H1 (cell line): ENCODE measurements at places on chromosomes 7 and 10. TPM values are rescaled to one million over a fixed set of nuclear protein-coding genes. Genes with fewer than 3 reads are reported as not detected.

Gene DMBT1
- polyA plus RNA-seq, result 0.02 and 0.03 TPM in 2 replicates

Gene HYAL4
- polyA plus RNA-seq, result not detected in 2 replicates

Gene HMX2
- 2.2 and 2.7 TPM in 2 replicates for polyA plus RNA-seq

DNA sequence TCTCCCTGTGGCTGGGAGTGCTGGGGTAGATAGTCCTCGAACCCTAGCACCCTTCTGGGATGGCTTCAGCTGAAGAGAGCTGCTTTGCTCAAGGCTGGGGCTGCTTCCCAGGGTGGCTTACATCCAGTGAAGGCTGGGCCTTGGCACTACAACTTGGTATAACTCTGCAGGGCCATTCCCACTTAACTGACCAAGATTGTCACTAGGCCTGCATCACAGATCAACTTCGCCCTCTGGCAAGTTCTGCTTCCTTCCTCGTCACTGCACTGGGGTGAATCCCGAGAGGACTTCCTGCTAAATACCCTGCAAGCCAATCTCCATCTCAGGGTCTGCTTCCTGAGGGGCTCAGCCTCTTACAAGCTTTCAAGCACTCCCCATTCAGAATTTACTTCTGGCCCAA lies 195.2 kb downstream of the DOCK4 start:
- H3K27ac ChIP-seq, result no peak overlapping the region
- H3K36me3 ChIP-seq, result no peaks in the 10 kb centered on the region
- H3K27me3 ChIP-seq, result no peaks in the 10 kb centered on the region
- no peaks in the 10 kb centered on the region for H3K4me1 ChIP-seq
- no peak for DNase-seq

GRCh38 chr10:69801434-69802315 lies at the start of gene COL13A1:
Gene COL13A1, plus strand, starts transcription at chr10:69801906. Its CDS starts 518 bp downstream, at chr10:69802424.
- no peak within 1 kb of the TSS for H3K27ac ChIP-seq
- peak; percentile 89 for DNase-seq
- H3K4me1 ChIP-seq, result no peaks in the 10 kb centered on the region
- H3K36me3 ChIP-seq, result no peaks in the 10 kb centered on the region
- H3K4me3 ChIP-seq, result peak within 1 kb of the TSS; percentile 65

- H3K27me3 ChIP-seq, result no peaks in the 10 kb centered on the region
- peaks cover 3% of the 10 kb centered on the region for H3K4me1 ChIP-seq
- H3K4me3 ChIP-seq, result no peak overlapping the region
- no peak overlapping the region for H3K27ac ChIP-seq
Measured at GRCh38 chr7:99365318-99366141, 9.0 kb upstream of the ARPC1B start.

GRCh38 chr10:75465450-75465827 lies 34.0 kb downstream of the LRMDA start:
- H3K4me1 ChIP-seq, result peaks cover 3% of the 10 kb centered on the region; the same call in 1 of the 2 replicates
- no peaks in the 10 kb centered on the region for H3K27me3 ChIP-seq
- H3K27ac ChIP-seq, result no peak overlapping the region
